NCI-H1105 treated with DMSO at 0.1 percent for 48 hours (cell line): ENCODE measurements at places on chromosomes 6 and 20.
A peak's percentile ranks its signal among the peaks of the same experiment; 100 is the strongest.

- no peak for DNase-seq
Measured at GRCh38 chr6:53741034-53741823, 53.6 kb upstream of the LRRC1 start.

DNA sequence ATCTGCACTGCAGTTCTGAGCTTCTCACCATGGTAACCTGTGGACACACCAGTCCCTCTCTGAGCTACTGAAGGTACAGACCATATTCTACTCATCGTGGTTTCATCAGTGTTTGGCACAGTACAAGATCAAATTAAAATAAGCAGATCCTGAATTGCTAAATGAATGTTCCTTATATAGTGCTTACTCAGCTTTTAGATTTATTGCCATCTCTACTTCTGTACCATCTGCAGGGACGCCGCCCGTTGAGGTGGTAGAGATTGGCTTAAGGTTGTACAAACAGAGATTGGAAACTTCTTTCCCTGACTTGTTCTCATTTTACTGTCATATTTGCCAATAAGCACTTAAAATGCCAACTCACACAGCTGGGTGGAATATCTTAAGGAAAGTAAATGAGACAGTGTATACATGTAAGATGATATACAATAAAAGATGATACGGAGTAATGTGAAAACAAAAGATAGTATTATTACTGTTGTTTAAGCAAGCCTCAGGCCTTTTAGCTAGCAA, 223.4 kb upstream of the FOXQ1 start:
- DNase-seq: no peak

DNA sequence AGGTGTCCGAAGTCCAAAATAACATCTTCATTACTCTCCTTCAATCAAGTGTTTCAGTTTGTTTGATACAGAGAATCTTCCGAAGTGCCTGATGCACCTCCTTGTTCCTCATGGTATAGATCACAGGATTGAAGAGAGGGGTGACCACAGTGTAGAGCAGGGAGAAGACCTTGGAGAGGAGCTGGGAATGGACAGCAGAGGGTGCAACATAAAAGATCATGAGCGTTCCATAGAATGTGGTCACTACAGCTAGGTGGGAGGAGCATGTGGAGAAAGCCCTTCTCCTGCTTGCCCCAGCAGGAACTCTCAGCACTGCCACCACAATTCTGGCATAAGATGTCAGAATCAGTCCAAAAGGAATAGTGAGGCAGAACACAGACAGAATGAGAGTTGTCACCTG, 11.9 kb downstream of the OR12D1 start:
- DNase-seq: no peak

GRCh38 chr6:16136091-16136490, 7.2 kb downstream of the MYLIP start:
- DNase-seq: no peak

DNA sequence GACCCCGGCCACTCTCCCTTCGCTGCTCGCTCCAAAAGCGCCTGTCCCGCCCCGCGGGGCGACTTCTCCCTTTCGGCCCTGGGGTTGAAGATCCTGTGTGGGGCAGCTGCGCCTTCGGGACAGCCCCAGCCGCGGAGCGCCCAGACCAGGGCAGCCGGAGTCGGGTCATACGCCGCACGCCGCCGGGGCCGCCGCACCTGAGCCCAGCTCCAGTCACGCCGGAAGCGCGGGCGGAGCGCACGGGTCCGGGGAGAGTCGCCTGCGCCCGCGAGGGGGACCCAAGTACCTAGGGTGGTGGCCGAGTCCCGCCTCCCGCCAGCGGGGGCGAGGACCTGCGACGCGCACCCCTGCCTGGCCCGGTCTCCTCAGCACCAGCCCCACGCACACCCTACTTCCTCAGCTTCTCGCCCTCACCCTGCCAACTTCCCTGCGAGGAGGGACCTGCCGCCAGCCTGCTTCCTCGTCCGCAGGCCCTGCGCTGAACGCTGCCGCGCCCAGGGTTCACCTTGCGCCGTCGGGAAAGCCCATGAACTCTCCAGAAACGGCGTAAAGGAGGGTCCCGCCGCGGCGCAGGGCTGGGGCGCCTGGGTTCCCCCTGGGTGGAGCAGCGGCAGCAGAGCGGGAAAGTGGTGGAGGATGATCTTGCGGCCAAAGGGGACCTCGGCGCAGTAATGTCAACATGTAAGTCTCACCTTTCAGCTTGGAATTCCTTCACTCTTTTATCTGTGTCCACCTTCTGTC, at the start of gene ADGRG6:
Gene ADGRG6, plus strand, starts transcription at position 357 of the 741 bp plus-strand sequence. Its CDS starts 323 bp downstream, at position 680.
- DNase-seq: peak; percentile 35

DNA sequence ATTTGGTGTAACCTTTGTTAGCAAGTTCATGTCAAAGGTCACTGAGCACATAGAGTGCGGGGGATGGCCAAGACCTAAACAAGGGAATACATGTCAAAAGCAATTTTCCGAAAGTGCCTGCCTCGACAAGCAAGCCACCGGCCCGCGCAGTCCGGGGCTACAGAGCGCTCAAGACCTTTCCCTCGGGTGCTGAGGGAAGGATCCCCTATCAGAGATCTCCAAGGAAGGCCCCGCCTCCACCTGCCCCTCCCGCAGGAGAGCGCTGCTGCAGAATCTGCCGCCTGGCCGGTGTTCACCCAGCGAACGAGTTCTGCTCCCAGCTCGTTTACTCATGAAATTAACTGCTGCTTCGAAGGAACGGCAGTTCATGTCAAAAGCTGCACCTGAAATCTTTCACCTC, 252.7 kb downstream of the BMP7 start:
- DNase-seq: peak; percentile 24

- no peak for DNase-seq
Measured at GRCh38 chr6:10725716-10726115, 2.8 kb downstream of the TMEM14C start.

GRCh38 chr6:94623586-94623985, 953.7 kb upstream of the MANEA start:
- no peak for DNase-seq

- no peak for DNase-seq
Measured at GRCh38 chr6:111076024-111076695, 11.1 kb upstream of the SLC16A10 start.

DNA sequence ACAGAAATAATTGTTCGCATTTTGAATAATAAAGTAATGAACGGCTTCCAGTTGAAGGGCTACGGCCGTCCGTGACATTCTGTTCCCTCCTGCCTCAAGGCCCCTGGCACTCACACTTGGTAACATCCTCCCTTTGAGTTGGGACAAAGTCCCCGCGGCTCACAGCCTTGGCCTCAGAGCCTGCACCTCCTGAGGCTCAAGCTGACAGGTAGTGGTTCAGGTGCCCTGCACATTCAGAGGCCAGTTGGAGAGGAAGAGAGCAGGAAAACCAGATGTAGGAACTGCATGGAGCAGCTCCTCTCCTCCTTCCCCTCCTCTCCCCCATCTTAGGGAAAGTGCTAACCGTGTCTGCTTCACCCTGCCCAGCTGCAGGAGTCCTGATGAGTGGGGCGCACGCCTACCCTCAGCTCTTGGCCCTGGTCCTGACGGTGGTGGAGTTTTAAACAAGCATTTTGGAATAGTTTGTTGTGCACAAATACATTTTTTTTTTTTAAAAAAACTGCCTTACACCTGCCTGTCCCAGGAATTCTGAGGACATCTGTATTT, 393.1 kb downstream of the SMOC2 start:
- DNase-seq: no peak

GRCh38 chr6:158468666-158469065, 91.2 kb upstream of the TMEM181 start:
- DNase-seq: peak; percentile 61

DNA sequence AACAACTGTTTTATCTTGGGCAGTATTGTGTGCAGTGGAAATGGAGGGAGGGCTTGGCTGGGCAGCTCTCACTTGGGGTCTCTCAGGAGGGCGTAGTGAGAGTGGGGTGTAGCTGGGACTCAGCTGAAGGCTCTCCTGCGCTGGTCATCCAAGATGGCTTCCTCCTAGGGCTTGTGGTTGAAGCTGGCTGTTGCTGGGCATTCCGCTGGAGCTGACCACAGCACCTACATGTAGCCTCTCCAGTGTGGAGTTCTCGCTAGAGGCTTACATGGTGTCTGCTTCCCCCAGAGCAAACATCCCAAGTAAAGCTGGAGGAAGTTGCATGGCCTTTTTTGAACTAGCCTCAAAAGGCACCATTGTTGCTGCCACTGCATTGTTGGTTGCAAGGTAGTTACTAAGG, 344.1 kb upstream of the MARCKS start:
- no peak for DNase-seq

GRCh38 chr6:94278146-94278545, 858.8 kb upstream of the EPHA7 start:
- no peak for DNase-seq

- no peak for DNase-seq
Measured at GRCh38 chr6:32436995-32437836, 2.5 kb upstream of the HLA-DRA start.

DNA sequence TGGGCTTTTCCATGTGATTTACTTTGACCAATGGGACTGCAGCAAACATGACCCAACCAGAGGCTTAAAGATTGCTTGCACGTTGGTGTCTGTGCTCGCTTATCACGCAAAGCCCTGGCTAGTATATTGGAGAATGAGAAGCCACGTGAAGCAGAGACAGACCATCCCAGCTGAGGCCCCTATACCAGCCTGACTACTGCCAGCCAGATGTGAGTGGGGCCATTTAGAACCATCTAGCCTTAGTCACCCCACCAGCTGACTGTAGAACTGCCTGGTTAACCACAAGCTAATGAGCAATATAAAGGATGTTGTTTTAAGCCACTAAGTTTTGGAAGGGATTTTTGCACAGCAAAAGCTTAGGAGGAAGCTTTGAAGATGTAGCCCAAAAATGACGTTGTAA, 74.5 kb downstream of the MACROD2 start:
- DNase-seq: no peak

GRCh38 chr6:100449239-100449691, 15.5 kb downstream of the SIM1 start:
- DNase-seq: no peak

- DNase-seq: no peak
Measured at GRCh38 chr20:46171909-46172308, 53.8 kb downstream of the CD40 start.
